ENCODE measurements at places on chromosomes 16 and 17. TPM values are rescaled to one million over a fixed set of nuclear protein-coding genes. Genes with fewer than 3 reads are reported as not detected.
A peak's percentile ranks its signal among the peaks of the same experiment; 100 is the strongest.

DNA sequence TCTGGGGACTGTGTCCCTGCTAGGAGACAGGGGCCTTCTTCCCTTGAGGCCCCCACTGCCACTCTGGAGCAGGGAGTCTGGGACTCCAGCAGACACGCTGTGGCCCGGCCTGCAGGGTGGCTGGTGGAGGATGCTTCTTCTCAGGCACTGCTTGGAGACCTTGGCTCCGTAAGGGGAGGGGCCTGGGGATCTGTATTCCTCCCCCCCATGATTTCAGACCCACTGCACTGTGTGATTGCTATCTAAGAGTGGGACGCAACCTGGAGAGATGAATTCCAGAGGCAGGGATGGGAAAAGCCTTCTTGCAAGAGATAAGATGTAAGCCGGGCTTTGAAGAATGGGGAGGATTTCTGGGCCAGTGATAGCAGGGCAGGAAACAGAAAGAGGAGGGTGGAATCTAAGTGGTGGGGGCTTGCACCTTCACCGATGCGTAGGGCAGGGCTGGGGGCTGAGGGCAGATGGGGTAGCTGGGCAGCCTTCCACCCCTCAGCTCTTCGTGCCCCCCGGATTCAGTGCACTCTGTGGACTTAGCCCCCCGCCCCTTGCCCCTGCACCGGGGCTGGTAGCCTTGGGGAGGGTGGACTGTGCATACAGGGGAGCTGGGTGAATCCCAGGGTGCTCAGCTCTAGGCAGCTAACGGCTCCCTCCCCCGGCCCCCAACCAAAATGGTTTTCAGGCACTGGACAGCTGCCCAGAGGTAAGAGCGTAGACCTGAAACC is 5.2 kb upstream of the GSE1 start:
- DNase-seq: no peak

USP43 gene
- 3.4 TPM for polyA plus RNA-seq

LGALS9 gene
- 1.7 TPM for polyA plus RNA-seq

GRCh38 chr17:4049546-4049945 is 85.3 kb upstream of the ATP2A3 start:
- no peak for DNase-seq

DNA sequence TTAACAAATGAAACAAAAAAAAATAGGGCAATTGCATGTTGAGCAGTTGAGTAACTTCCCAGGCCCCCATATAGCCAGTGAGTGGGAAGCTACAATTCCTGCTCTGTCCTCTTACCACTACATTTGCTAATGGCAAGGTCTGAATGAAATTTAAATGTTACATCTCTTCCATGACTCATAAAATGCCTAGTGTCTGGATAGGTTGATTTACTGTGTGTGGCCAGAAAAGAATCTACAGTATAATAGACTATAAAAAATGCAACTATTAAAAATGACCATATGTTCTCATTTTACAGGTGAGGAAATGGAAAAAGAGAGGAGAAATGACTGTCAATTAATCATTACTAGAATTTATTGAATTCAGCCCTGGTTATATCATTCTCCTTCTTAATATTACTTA is 1199.3 kb downstream of the CDH11 start:
- DNase-seq: peak; percentile 54

DNA sequence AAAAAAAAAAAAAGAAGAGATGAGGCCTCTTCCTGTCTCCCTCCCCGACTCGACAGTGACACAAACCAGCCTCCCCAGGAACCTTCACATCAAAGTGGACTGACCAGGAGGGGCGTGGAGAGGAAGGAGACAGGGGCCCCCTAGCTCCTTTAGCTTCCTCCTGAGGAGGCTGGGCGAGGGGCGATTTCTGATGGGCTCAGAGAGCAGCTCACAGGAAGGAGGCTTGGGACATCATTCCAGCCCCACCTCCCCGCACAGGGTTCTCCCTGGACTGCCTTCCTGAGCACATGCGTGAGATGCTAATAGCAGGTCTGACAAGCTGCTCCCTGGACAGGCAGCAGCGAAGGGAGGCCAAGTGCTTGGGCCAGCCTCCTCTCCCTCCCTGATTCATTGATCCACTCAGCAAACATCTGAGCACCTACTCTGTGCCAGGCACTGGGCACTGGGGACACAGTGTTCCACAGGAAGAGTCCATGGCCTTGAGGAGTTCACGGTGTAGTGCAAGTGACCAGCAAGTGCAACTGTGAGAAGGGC is 14.4 kb upstream of the DOK4 start:
- no peak for DNase-seq

GRCh38 chr17:73998249-73998648 is 205.2 kb upstream of the RPL38 start:
- DNase-seq: no peak

MYH2 gene
- polyA plus RNA-seq: not detected

DNA sequence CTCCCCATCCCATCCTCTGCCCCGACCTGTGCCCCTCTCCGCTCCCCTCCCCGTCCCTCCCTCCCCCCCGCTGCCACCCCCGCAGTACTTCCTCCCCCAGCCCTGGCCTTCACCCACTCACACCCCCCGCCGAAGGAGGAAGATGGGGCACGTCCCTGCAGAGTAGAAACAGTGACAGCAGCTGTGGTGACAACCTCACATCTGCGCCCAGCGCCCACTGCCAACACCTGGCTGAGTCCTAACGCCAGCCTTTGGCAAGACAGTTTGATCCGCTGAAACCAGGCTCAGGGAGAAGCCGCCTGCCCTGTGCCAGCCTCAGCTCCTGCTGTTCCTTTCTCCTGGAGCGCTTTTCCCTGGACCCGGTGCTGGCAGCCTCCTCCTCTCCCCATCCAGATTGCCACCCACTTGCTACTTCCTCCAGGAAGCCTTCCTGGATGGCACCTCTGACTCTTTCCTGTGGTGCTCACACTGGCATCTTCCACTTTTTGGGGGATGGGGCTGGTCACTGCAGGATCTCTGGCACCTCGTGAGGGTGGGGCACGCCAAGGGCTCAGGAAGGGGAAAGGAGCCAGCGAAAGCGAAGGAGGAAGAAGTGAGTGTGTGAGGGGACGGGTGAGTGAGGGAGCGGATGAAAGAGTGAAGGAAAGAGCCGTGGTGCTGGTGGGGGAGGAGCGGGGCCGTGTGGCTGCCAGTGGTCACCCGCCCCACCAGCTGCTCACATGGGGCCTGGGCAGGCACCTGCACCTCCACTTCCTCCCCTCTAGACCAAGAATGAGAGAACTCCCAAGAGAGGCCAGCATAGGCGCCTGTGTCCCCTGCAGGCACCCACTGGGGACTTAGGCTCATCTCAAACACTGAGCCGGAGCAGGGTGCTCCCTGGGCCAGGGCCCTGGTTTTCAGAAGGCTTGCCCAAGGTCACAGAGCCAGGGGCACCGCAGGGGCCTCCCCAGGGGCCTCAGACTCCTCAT is 27.0 kb downstream of the ZFPM1 start:
- no peak for DNase-seq

DNA sequence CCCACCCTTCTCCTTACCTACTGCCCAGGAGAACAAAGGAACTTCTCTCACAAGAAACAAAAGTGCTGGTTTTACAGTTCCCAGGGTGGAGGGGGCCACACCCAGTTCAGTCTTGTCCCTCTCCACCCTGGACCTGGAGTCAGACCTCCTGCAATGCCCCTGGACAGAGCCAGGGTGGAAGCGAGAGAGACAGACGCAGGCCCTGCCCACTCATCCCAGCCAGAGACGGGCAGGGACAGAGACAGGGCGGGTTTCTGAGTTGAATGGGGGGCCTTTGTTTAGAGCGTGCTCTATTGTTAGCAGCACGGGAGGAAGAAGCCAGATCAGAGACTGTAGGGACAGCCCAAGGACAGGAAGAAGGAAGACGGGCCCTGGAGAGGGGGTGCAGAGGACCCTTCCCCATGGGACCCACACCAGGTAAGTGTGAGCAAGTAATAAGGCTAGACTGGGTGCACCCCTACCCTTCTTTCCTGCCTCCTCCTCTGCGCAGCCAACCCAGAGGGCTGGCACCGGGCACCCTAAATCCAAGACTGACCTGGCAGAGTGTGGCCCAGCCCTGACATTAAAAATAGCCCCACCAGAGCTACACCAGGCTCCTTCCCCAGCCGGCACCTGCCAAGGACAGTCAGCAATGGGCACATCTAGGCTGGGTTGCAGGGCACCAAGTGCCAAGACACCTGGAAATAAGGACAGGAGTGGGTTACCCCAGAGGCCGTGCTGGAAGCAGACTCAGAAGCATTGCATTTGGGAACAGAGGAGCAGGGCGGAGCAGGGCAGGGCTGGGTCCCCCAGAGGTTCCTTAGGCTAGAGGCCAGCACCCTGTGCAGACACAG is 10.9 kb downstream of the JUP start:
- peak; percentile 58 for DNase-seq

All from foreskin keratinocyte (primary cell).